ENCODE measurements at places on chromosomes 12 and 14. TPM values are rescaled to one million over a fixed set of nuclear protein-coding genes. Genes with fewer than 3 reads are reported as not detected.

Gene DDN
- 32.5 TPM for polyA plus RNA-seq

Gene GALNT9
- polyA plus RNA-seq: 1.5 TPM

Gene BEGAIN
- 4.9 TPM for polyA plus RNA-seq

Gene TAPBPL
- polyA plus RNA-seq: 10.3 TPM

Gene CSRP2
- polyA plus RNA-seq: 21.8 TPM

Gene RFX4
- polyA plus RNA-seq: not detected

Gene GPR135
- 3.9 TPM for polyA plus RNA-seq

Gene TMCC3
- 23.2 TPM for polyA plus RNA-seq

Gene OASL
- polyA plus RNA-seq: 0.09 TPM

Gene CD27
- 0.71 TPM for polyA plus RNA-seq

GRCh38 chr12:111226680-111227079 is 142.2 kb downstream of the PHETA1 start:
- no peak for DNase-seq

- DNase-seq: no peak
Measured at GRCh38 chr14:27929797-27930347, 836.7 kb upstream of the FOXG1 start.

- no peak for DNase-seq
Measured at GRCh38 chr12:98869886-98870503, 224.9 kb downstream of the APAF1 start.

DNA sequence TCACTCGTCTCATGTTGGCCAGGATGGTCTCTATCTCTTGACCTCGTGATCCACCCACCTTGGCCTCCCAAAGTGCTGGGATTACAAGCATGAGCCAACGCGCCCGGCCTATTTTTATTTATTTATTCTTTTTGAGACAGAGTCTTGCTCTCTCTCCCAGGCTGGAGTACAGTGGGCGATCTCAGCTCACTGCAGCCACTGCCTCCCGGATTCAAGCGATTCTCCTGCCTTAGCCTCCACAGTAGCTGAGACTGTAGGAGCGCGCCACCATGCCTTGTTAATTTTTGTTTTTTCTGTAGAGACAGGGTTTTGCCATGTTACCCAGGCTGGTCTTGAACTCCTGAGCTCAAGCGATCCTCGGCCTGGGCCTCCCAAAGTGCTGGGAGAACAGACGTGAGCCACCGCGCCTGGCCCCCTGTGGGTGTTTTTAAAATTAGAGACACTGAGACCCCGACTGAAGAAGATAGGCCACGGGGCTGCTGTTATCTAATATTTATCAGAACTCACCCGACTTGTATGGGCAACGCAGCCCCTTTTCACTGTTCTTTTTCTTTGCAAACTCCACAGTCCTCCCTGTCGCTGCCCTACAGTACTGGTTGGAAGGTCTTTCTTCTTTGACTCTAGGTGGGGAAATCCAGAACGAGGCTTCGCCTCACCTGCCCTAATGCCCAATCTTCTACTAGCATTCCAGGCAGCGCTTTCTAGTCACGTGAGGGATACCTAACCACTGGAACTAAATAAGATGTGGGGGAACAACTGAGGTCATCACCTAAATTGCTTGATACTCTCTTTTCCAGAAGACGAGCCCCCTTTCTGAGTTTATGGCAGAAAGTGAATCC is 1.4 kb upstream of the GABARAPL1 start:
- DNase-seq: no peak

GRCh38 chr12:120041386-120042231 is 52.6 kb downstream of the BICDL1 start:
- DNase-seq: no peak

DNA sequence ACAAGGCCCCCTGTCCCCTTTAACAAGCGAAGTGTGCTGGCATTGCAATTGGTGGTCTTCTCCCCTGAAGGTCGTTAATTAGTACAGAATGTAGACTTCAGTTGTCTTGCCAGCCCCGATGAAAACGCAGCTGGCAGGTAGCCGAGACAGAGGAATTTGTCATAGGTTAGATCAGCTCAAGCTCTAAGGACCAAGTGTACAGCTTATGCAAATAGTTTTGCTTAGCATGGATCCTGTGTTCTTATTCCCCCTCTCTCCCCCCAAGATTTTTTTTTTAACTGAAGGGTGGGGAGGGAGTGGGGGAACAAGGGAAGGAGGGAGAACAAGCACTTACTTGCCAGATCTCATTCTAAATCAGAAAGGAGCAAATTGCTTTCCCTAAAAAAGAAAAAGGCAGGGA is 58.6 kb upstream of the PARP11 start:
- DNase-seq: peak; percentile 16

GRCh38 chr12:125954362-125954761 is 889.1 kb downstream of the AACS start:
- DNase-seq: no peak

- DNase-seq: no peak
Measured at GRCh38 chr12:27456618-27457017, 10.1 kb downstream of the SMCO2 start.

DNA sequence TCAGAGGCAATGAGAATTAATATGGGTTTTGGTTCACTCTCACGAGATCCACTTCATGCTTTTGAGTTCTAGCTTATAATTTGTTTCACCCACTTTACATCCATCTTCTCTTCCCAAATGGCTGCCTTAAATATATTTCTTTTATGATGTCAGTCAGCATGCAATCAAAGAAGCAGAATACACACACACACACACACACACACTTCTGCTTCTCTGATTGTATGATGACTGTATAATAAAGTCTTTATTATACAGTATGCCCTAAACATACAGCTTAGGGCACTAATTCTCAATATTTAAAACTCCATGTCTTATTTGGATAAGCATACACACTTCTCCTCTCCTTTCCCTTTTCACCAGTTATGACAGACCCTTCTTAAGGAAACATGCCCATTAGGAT is 6.7 kb upstream of the ETV6 start:
- no peak for DNase-seq

DNA sequence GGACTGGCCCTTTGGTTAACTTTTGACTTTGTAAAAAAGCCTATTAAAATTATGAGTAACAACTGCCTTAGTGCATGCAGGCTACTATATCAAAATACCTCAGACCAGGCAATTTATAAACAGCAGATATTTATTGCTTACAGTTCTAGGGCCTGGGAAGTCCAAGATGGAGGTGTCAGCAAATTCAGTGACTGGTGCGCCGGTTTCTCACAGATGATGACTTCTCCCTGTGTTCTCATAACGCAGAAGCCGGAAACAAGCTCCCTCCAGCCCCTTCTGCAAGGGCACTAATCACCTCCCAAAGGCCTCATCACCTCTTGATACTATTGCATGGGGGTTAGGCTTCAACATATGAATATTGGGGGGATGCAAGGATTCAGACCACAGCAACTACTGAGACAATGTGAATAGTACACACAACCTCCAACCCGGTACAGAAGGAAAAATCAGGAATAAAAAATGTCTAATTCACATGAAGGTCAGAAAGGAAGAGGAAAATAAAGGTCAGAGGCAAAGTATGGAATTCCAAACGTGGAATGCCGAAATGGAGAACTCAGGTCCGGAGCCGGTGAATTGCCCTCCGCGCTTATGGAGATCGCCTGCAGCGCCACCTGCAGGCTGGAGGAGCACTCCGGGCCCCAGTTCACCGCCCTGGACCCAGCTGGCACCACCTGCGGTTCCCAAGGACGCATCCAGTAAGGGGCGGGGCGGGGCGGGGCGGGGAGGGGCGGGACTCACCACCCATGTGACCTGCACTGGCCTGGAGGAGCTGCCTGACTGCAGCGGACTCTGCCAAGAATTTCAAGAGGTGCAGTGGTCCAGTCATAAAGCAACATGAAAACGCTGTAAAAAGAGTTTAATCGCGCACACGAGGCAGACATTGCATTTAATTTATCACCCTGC is 203.4 kb downstream of the KIF26A start:
- DNase-seq: no peak

DNA sequence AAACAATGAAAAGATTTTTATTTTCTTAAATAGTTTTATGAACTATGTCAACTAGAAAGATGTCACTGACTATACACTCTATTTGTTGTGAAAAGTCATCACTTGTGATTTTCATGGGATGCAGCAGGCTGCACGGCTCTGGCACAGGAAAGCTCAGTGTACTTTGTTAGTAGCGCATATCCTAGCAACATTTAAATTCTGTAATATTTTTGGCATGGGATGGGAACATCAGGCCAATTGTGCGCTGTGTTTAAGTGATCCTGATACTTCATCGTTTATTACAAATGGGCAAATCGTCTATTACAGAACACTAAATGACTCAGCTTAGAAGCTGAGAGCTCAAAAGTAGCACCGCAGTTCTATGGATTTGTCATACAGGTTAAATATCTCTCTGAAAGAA is 60.7 kb upstream of the SAV1 start:
- DNase-seq: no peak

GRCh38 chr12:25552681-25553080 is 402 bp downstream of the LMNTD1 start:
- no peak for DNase-seq

- DNase-seq: no peak
Measured at GRCh38 chr12:128813883-128814282, 9.9 kb downstream of the SLC15A4 start.

- DNase-seq: no peak
Measured at GRCh38 chr14:83887866-83888265, 1642.1 kb upstream of the FLRT2 start.

DNA sequence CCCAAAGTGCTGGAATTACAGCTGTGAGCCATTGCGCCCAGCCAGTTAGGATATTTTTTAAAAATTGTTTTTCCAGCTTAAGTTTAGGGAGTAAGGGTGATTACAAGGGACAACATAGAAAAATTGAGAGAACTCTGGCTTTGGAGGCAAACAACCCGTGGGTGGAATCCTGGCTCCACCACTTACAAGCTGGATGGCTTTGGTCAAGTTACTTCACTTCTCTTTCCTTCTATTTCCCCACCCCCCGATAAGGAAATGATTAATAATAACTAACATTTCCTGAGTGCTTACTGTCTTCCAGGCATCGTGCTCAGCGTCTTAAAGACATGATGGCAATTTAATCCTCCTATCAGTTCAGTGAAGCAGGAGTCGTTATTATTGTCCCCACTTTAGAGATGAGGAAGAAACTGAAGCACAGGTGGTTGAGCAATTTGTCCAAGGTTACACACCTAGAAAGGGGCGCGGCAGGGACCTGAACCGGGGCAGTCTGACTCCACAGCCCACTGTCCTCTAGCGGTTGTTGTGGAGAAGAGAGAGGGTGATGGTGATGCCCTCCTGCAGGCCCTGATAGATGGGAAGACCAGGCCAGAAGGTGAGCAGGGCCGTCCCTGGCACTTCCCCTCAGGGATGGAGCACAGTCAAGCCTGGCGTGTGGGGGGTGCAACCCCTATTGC is 16.7 kb upstream of the FAIM2 start:
- DNase-seq: no peak

- DNase-seq: no peak
Measured at GRCh38 chr12:24596768-24597388, 352.0 kb downstream of the BCAT1 start.

DNA sequence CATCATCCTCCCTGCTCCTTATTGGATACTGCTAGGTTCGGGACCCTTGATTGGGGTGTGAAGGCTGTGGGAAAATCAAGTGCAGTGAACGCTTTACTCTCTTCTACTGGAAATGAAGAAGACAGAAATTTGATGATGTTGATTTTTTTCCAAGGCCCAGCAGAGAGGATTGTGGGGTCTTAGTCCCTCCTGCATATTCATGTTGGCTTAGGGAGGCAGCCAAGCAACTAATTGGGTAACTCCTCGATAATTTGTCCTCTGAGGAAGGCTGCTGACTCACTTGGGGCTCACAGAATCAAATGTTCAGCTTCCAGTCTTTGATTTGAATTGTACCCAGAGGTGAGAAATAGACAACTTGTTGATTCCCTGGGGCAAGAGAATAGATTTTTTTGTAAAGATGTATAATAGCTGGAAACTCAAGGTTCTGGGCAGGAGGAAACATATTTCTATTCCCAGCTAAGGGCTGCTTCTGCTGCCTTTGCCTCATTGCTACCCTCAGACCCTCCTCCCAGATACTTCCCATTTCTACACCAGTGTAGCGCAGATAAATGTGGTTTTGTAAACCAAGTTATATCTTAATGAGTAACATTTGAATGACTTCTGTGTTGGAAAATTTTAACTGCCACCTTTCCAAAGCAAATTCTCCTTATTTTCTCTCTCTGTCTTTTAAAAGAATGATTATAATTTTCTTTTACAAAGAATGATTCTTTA is 21.7 kb downstream of the NEUROD4 start:
- no peak for DNase-seq

DNA sequence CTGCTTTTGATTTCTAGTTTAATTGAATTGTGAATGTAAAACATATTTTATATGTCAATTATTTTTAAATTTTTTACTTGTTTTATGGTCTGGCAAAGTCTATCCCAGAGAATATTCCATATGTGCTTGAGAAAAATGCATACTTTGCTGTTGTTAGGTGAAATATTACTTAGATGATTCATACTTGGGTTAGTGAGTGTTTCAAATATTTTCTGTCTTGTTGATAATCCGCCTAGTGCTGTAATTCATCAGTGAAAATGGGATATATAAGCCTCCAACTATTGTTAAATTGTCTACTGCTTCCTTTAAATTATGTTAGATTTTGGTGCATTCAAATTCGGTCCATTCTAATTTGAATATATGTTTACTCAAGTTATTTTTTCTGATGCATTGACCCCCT is 395.5 kb downstream of the LRFN5 start:
- DNase-seq: no peak

Measured in hindlimb muscle (tissue), 1 donor.